ENCODE measurements at places on chromosomes 3 and 15.

- H3K27ac ChIP-seq = no peak overlapping the region
- no peak for DNase-seq
- no peaks in the 10 kb centered on the region for H3K36me3 ChIP-seq
- no peaks in the 10 kb centered on the region for H3K4me1 ChIP-seq
- no peak overlapping the region for H3K4me3 ChIP-seq
Observed at GRCh38 chr15:97691078-97691477, 269.4 kb upstream of the ARRDC4 start.

- H3K27me3 ChIP-seq = no peaks in the 10 kb centered on the region
- H3K36me3 ChIP-seq = no peaks in the 10 kb centered on the region
- H3K4me3 ChIP-seq = no peak overlapping the region
- H3K27ac ChIP-seq = no peak overlapping the region
- no peak for DNase-seq
Observed at GRCh38 chr3:143226678-143227291, 107.2 kb downstream of the CHST2 start.

DNA sequence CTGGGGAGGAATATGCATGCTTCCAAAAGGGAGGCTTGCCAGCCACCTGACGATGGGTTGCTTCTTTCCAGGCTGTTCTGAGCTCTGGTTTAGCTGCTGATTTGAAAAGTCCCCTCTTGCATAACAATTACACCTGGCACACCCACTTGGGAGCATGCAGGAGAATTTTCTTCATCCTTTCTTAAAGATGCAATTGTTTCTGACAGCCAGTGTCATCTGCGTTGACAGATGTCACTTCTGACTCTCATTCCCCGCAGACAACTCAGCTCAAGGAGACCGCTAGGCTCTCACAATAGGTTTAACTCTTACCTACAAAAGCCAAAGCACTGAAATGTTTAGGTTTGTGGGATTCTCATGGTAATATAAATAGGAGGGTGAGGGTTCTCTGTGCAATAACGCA, 185.6 kb upstream of the SYNPR start:
- no peaks in the 10 kb centered on the region for H3K27me3 ChIP-seq
- no peaks in the 10 kb centered on the region for H3K36me3 ChIP-seq
- H3K4me3 ChIP-seq = no peak overlapping the region
- H3K27ac ChIP-seq = no peak overlapping the region

DNA sequence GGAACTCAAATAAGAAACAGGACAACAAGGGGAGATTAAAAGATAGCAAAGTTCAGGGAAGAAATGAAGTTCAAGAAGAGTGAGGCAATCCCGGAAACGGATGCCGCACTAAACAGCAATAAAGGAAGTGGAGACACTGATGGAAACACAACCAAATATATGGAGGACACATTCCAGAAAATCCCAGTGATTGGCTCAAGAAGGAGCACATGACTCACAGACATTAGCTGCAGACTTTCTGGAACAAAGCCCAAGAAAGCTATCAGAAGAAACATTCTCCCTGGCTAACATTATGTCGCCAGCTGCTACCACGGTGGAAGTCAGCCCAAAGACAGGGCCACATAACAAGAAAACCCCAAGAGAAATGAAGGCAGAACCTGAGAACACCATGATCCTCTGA, 18.1 kb upstream of the VGLL4 start:
- no peak overlapping the region for H3K4me3 ChIP-seq
- H3K27me3 ChIP-seq = no peaks in the 10 kb centered on the region
- no peaks in the 10 kb centered on the region for H3K36me3 ChIP-seq
- no peaks in the 10 kb centered on the region for H3K4me1 ChIP-seq

DNA sequence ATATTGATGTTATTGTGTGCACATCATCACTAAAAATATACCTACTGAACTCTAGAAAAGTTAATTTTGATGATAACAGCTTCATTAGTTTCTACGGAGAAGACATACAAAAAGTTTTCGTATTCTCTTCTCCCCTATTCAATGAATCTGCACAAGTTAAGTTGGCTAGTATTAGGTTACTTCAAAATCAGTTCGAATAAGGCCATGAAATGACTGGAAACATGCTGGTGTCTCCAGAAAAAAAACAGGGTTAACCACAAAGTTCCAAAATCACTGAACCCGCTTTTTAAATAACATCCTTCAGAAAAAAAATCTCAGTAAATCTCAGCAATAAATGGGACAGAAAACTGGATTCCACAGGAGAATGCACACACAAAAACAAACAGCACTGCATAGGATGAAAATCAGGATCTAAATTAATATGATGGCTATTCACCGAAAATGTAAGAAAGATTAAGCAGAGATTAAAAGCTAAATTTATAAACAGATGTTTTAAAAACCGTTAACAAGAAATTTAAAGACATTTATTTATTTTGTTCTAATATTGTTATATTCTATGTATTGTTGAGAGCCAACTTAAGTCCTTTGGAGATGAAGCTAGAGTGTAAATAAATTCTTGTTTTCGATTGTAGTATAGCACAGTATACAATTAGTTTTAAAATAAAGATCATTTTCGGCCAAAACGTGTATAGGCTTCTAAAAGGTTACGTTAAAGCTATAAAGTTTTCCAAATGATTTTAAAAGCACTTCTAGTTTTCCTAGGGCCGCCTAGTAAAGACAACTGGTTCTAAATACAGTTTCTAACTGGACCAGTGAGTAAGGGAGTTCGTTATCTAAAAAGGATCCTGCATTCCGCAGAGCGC, 1.0 kb downstream of the IGSF11 start:
- no peaks in the 10 kb centered on the region for H3K36me3 ChIP-seq
- H3K4me3 ChIP-seq = peak overlapping the region; percentile 59
- H3K27me3 ChIP-seq = peaks cover 4% of the 10 kb centered on the region
- H3K4me1 ChIP-seq = no peaks in the 10 kb centered on the region

DNA sequence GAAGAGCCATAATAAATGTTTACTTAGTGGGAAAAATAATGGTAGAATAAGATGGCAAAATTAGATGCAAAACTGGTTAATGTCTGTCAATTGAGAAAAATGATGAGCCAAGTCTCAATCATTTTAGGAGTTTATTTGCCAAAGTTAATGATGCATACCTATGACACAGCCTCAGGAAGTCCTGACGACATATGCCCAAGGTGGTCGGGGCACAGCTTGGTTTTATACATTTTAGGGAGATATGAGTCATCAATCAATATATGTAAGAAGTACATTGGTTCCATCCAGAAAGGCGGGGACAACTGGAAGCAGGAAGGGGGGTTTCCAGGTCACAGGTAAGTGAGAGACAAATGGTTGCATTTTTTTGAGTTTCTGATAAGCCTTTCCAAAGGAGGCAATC, 31.5 kb downstream of the CLEC3B start:
- H3K36me3 ChIP-seq = no peaks in the 10 kb centered on the region
- H3K27ac ChIP-seq = no peak overlapping the region
- no peaks in the 10 kb centered on the region for H3K27me3 ChIP-seq

GRCh38 chr3:72537448-72537847, 310.8 kb downstream of the SHQ1 start:
- no peak overlapping the region for H3K27ac ChIP-seq
- DNase-seq = no peak
- H3K4me3 ChIP-seq = no peak overlapping the region
- H3K4me1 ChIP-seq = no peaks in the 10 kb centered on the region
- no peaks in the 10 kb centered on the region for H3K36me3 ChIP-seq

DNA sequence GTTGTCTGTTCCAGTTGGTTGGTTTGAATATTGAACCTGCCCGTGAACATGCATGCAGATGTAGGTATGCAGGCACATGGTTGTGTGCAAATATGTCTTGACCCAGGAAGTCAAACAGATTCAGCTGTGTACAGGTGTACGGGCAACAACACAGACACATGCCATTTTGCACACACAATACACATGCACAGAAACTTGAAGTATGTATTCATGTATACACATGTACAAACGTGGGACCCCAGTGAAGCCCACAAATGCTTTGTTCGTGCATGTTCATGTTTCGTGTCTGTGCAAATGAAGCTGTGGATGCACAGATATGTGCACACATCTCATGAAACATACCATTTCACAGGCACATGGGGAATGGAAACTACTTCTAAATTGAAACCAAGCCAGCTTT, 30.7 kb downstream of the IDH3A start:
- no peaks in the 10 kb centered on the region for H3K27me3 ChIP-seq
- no peak for DNase-seq
- H3K27ac ChIP-seq = no peak overlapping the region

DNA sequence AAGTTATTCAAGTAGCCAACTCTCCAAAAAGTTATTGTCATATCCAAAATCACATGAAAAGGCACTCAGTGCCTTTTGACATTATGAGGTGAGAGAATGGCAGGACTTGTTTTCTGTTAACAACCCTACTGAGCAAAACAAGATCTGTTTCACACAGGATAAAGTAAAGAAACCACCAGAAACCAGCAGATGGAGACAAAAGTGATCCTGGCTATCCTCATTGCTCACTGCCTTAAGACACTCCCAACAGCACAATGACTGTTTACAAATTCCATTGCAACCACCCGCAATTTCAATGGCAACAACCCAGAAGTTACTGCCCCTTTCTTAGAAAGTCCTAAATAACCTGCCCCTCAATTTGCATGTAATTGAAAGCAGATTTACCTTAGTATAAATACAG, 352.6 kb upstream of the NDN start:
- H3K27me3 ChIP-seq = no peaks in the 10 kb centered on the region
- no peak for DNase-seq
- H3K27ac ChIP-seq = no peak overlapping the region
- H3K4me3 ChIP-seq = no peak overlapping the region
- no peaks in the 10 kb centered on the region for H3K36me3 ChIP-seq

DNA sequence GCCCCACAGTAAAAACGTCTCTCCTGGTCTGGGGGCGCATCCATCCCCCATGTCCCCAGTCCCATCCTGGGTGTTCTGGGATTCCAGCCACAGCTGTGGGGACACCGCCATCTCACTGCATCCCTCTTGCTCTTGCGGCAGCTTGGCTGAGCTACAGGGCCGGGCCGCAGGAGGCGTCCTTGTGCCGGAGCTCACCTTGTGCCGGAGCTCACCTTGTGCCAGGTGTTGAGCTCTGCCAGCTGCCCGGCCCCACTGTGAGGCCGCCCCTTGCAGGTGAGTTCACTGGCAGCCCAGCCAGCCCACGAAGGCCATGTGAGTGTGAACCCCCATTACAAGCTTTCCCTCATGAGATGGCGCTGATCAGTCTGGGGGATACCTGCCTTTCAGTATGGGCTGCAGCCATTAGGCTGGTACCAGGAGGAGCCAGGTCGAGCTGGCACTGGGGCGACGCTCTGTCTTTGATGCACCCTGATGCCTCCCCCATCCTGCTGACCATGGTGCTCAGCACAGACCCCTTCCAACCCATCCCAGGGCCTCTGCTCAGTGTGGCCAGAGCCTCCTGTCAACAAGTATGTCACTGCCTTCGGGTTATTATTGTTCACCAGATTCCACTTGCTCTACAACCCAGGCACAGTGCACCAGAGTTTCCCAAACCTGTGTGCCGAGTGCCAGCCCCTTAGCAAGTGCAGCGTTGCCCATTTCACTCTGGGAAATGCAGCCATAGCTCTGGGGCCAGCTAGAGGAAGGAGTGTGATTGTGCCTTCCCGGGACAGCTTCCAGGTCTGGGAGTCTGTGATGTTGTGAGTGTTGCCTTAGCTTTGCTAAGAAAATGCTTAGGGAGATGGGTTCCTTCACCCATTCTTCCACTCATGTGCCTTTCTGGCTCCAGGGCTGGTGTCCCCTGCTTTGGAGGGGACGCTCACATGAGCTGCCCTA, 105.7 kb downstream of the APBA2 start:
- H3K36me3 ChIP-seq = no peaks in the 10 kb centered on the region
- no peaks in the 10 kb centered on the region for H3K4me1 ChIP-seq
- H3K27ac ChIP-seq = no peak overlapping the region
- DNase-seq = no peak
- H3K4me3 ChIP-seq = no peak overlapping the region
- no peaks in the 10 kb centered on the region for H3K27me3 ChIP-seq

DNA sequence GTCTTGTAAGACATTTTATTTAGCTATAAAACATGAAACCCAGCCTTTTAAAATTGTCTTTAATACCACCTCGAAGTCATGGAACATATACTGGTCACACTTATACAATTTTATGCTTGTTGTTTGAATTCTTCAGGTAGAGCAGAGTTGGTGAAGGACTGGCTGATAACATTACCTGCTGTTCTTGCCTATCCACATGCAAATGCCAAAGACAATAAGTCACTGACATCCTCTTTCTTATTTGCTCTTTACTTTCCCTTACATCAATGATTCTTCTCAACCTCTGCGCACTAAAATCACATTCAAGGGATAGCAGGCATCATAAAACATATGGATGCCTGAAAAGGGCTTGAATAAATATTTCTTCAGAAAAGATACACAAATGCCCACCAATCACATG, 392.5 kb upstream of the ATP11B start:
- H3K36me3 ChIP-seq = no peaks in the 10 kb centered on the region
- no peaks in the 10 kb centered on the region for H3K4me1 ChIP-seq
- H3K27me3 ChIP-seq = no peaks in the 10 kb centered on the region
- no peak for DNase-seq

DNA sequence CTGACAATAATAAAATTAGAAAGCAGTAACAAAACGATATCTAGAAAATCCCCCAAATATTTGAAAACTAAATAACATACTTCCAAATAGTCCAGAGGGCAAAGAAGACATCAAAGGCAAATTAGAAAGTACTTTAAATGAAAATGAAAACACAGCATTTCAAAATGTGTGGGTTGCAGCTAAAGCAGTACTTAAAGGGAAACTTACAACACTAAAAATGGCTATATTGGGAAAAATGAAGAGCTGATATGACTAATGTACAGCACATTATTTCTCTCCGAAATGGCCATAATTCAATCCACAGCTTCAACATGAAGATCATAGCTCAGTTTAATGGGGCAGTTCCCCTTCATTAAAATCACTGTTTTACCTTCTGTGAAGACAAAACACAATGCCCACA, 71.9 kb downstream of the FBXL22 start:
- H3K36me3 ChIP-seq = no peaks in the 10 kb centered on the region
- peak overlapping the region; percentile 53 for H3K27ac ChIP-seq
- no peak overlapping the region for H3K4me3 ChIP-seq
- no peaks in the 10 kb centered on the region for H3K27me3 ChIP-seq

DNA sequence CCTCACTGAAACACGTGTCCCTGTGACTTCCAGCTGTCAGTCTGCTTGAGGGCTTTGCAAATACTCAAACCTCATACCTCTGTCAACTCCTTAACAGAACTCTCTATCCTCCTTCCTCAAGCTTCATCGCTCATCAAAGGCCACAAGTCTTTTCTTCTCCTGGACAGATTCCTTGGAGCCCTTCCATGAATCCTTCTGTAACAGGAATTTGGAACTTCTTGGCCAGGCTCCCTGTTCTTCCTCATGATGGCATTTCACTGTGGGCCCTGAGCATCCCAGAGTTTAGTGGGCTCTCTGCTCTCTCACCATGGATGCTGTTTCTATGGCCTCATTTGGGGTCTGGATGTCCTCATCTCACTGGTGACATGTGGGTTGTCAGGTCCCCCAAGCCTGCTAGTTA, 105.0 kb upstream of the TLE3 start:
- no peaks in the 10 kb centered on the region for H3K36me3 ChIP-seq
- no peak for DNase-seq
- no peak overlapping the region for H3K27ac ChIP-seq
- no peak overlapping the region for H3K4me3 ChIP-seq
- H3K4me1 ChIP-seq = no peaks in the 10 kb centered on the region

GRCh38 chr3:173140986-173141385, at the start of gene SPATA16:
SPATA16 (minus strand) TSS chr3:173141235; CDS start chr3:173117731, 23,504 bp downstream.
- no peak within 1 kb of the TSS for H3K27ac ChIP-seq
- H3K27me3 ChIP-seq = no peaks in the 10 kb centered on the region
- no peak within 1 kb of the TSS for H3K4me3 ChIP-seq
- no peak for DNase-seq
- H3K4me1 ChIP-seq = no peaks in the 10 kb centered on the region
- H3K36me3 ChIP-seq = no peaks in the 10 kb centered on the region

- H3K27ac ChIP-seq = peak overlapping the region; percentile 62
- H3K4me3 ChIP-seq = no peak overlapping the region
- H3K4me1 ChIP-seq = no peaks in the 10 kb centered on the region
- DNase-seq = peak; percentile 54
Observed at GRCh38 chr3:108099679-108100428, 9.0 kb upstream of the CD47 start.
